Brain microvascular endothelial cell (primary cell): ENCODE measurements at places on chromosomes 3 and 15.

DNA sequence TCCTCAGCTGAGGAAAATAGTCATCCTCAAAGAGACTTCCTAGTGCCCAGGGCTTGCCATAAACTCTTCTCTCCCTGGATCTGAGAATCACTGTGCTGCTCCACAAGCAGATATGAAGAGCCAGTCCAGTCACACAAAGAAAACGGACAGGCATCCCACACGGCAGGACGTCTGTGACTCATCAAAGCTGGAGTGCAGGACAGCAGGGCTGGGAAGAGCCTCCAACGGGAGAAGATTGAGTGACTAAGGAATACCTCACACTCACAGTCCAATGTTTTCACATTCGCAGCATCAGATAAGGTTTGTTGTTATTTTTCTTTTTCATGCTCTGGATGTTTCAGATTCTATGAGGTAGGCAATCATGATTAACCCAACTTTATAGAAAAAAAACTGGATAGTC lies 57.8 kb downstream of the NEK10 start:
- DNase-seq: peak; percentile 99

DNA sequence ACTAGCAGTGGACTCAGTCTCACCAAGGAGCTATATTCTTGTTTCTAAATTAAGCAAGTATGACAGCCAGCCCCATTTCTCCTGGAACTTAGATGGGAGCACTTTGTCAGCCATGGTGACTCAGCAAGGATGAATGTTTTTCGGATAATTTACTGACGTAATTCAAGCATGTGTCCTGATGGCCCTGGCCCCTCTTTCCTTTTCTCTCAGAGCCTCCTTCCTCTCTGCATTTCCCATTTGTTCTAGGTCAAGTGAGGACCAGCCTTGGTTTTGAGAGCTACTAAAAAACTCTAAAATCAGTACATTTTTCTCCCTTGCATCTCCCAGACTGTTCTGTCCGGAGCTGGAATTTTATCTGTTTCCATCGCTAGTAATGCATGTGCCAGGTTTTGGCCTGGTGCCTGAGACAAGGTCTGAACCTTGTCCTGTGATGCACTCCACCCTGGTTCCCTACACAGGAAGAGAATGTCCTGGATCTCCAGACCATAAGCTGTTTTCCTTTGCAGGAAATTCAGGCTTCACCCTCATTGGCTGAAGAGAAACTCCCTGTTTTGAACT lies 256.6 kb upstream of the ROPN1 start:
- peak; percentile 80 for DNase-seq

DNA sequence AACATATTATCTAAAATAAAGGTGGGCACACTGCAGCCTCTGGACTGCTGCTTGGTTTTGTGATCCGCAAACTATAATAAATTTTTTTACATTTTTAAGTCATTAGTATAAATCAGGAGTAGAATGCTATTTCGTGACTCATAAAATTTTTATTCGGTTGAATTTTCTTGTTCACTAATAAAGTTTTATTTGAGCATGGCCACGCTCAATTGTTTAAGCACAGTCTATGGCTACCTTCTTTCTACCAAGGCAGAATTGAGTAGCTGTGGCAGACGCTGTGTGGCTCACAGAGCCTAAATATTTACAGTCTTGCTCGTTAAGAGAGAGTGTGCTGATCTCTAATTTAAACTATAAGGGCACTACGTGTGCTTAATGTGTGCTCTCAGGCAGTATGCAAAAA lies 28.9 kb downstream of the ROBO2 start:
- no peak for DNase-seq

- peak; percentile 18 for DNase-seq
Measured at GRCh38 chr3:25297667-25298585, 130.1 kb upstream of the RARB start.

DNA sequence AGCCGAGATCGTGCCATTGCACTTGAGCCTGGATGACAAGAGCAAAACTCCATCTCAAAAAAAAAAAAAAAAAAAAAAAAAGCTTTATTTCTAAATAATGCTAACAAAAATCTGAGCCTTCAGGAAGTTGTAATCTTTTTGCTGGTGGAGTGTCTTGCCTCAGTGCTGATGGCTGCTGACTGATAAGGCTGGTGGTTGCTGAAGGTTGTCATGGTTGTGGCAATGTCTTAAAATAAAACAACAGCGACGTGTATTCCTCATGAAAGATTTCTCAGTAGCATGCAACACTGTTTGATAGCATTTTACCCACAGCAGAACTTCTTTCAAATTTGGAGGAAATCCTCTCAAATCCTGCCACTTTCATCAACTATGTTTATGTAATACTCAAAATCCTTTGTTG lies 77.4 kb upstream of the PTPRG start:
- DNase-seq: no peak

GRCh38 chr3:133269393-133269792 lies 130.5 kb upstream of the BFSP2 start:
- DNase-seq: no peak

GRCh38 chr15:88695691-88696251 lies 57.0 kb downstream of the ISG20 start:
- no peak for DNase-seq

- peak; percentile 82 for DNase-seq
Measured at GRCh38 chr3:170977949-170978745, 48.4 kb downstream of the SLC2A2 start.

DNA sequence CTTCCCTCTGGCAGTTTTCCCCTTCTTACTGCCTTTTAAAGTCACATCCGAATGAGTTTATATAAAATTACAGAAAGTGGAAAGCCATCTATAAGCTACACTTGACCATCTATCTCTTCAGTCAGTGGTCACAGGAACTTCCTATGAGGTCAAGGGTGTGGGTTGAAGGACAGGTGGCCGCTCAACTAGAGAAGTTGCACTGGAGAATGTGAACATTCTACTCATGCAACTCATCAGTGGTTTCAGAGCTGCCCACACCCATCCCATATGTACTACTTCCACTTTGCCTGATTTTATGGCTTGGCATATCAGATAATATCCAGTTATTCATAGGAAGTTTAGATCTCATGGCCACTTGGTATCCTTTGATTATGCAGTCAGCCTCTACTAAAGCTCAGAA lies 57.4 kb upstream of the TMEM158 start:
- no peak for DNase-seq

- no peak for DNase-seq
Measured at GRCh38 chr3:32082721-32083120, 23.7 kb upstream of the GPD1L start.

DNA sequence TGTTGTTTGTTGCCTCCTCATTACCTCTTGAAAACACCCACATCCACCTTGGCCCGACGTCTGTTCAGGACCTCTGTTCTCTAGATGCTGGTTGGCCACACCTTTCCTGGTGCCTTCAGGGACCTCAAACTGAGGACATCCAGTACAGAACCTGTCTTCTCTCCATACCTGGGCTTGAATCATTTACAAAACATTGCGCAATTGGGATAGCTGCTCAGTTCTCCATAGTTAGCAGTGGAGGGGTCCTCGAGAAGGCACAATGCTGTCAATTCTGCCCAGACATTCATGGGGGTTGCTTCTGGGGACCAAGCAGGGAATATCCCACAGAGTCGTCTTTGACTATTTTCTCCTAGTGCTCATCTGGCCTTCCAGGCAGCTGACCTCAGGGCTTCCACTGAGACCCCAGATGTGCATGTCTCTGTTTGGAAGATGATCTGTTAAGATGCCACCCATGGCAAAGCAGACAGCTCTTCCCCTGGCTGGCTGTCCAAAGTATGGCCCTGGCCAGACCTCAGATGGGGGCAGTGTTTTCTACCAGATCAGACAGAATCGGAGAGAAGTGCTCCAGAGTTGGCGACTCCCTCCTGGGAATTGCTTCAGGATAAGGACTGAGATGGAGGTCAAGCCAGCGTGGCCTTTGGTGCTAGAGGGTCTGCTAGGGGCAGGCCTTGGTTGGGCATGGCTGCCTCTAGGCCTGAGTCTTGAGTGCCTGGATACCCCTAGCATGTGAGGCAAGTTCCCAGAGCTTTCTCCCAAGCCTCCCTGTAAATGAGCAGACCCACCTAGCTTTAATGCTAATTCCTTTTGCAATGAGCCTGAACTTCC lies 46.1 kb downstream of the CHCHD6 start:
- no peak for DNase-seq

- no peak for DNase-seq
Measured at GRCh38 chr3:36317915-36318314, 62.4 kb upstream of the STAC start.

DNA sequence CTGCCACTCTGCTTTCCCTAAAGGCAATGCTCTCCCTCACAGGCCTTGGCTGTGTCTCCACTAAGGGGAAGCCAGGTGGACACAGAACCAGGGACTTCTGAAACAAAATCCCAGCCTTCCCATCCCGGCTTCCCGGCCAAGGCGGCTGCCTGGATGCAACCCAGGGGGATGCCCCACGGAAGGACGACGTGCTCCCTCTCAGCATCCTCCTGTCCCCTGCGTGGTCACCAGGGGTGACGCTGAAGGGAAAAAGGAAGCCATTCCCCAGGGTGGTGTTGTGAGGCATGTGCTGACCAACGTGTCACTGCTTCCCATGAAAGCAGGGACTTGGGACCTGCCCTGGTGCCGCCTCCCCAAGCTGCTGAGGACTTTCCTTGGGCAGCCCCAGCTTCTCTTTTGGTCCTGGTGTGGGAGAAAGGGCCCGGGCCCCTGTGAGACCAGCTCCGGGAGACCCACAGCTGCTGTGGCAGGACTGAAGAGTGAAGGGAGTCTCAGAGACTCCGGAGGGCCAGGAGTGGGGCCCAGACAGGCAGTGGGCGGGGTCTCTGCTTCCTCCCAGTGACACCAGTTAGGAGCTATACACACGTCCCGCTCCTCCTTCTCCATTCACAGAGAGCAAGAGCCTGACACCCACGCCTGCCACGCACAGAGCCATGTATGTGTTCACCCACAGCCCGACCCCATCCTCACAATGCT lies 139.2 kb downstream of the NUP210 start:
- no peak for DNase-seq

- DNase-seq: no peak
Measured at GRCh38 chr3:107661447-107662123, 138.8 kb downstream of the BBX start.

DNA sequence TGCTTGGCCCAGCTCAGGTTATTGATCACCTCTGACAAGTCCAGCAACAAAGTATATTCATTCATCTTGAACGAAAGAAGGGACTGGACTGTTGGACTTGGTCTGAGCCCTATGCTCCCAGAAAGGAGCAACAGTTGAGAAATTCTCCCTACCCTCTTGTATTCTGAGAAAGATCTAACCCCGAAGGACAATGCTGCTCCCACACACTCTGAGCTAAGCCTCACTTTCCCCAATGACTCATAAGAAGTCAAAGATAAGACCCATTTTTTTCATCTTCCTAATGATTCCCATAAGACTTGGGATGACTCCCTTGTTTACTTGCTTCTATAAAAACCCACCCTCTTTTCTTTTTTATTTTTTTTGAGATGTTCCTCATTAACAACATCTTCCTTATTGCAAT lies 549.4 kb upstream of the MDFIC2 start:
- peak; percentile 81 for DNase-seq

GRCh38 chr3:108088697-108089096 lies 2.1 kb downstream of the CD47 start:
- no peak for DNase-seq

GRCh38 chr3:191235331-191236314 lies 36.6 kb downstream of the OSTN start:
- peak; percentile 55 for DNase-seq

- DNase-seq: no peak
Measured at GRCh38 chr15:88998980-88999713, 86.0 kb upstream of the MFGE8 start.

- no peak for DNase-seq
Measured at GRCh38 chr3:46666453-46666845, 27.0 kb downstream of the ALS2CL start.

DNA sequence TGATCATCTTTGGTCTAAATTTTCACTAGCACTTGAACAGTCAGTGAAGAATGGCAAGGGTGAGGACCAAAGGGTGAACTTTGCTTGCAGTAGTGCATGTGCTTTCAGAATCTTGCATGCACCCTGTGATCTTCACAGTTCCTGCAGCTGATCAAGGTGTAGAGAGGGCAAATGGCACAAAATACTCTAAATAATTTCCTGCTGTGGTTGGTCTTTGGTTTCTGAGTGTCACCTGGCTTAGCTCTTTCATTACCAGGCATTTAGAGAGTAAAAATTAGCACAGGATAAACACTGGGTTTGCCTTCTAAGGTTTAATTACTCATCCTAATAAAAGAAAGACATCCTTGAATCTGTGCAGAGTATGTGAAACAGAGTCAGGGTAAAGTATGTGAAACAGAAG lies 11.4 kb downstream of the TIPARP start:
- no peak for DNase-seq

DNA sequence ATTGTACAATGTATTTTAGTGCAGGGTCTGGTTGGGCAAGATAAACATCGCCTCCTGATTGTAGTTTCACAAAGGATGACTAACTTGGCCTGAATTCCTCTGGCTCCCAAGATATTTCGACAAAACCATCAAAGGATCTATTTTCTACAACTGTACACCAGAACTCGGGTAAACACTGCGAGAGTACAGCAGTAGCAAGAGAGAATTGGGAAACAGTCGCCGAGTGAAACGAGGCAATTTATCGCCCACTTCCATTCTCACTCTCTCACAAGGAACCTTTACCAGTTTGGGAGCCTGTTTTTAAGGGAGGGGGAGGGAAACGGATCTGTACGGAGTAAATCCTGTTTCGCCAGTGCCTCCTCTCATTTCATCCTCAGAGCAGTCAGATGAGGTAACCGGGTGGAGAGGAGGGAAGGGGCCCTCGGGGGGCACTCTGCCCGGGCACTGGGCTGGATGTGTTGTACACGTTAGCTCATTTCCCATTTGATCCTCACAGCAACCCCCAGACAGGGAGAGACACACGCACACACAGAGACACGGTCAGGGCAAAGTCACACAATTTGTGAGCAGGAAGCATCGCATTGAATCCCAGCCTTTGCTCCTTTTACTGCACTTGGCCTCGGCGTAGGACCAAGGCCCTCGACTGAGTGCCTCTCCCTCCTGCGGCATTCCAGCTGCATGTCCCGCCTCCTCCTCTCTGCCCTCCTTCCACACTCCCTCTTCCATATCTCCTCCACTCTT lies 120.1 kb downstream of the LIPC start:
- DNase-seq: peak; percentile 89

DNA sequence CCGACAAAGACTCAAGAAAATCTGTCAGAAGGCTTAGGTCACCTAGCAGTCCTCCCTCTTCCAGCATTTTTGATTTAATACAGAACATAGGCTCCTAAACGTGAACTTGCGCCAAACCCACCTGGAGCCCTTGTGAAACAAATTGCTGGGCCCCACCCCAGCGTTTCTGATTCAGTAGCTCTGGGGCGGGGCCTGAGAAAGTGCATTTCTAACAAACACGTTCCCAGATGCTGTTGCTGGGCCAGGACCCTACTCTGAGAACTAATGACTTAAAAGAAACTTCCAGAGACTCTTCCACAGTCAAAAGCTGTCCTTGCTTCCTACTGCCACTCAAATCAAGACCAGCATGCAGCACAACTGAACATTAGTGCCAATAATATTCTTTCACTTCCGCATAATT lies 198.1 kb downstream of the PDZRN3 start:
- no peak for DNase-seq

GRCh38 chr3:67605377-67605776 lies 49.0 kb downstream of the SUCLG2 start:
- DNase-seq: peak; percentile 65

- no peak for DNase-seq
Measured at GRCh38 chr15:84804005-84804900, 12.9 kb upstream of the ALPK3 start.
